Smooth muscle cell of bladder (primary cell): ENCODE measurements at places on chromosomes 11 and 22. TPM values are rescaled to one million over a fixed set of nuclear protein-coding genes. Genes with fewer than 3 reads are reported as not detected.

VWA5A gene
- 7.6 and 12.7 TPM in 2 replicates for total RNA-seq

MIOX gene
- total RNA-seq: not detected in 2 replicates

SSTR3 gene
- total RNA-seq: under 0.01 and 0.09 TPM in 2 replicates

DENND6B gene
- 1.6 and 2.1 TPM in 2 replicates for total RNA-seq

FBLN1 gene
- total RNA-seq: 118 and 184 TPM in 2 replicates

MS4A4E gene
- total RNA-seq: not detected in 2 replicates

TSPAN32 gene
- under 0.01 TPM in 2 replicates for total RNA-seq

THRSP gene
- not detected in 2 replicates for total RNA-seq

MIAT gene
- 0.85 and 0.92 TPM in 2 replicates for total RNA-seq

OR8D4 gene
- not detected in 2 replicates for total RNA-seq

ACTN3 gene
- total RNA-seq: 0.14 and 0.18 TPM in 2 replicates

CCDC81 gene
- 0.55 and 0.85 TPM in 2 replicates for total RNA-seq

OR51B6 gene
- total RNA-seq: not detected in 2 replicates

TNNT3 gene
- total RNA-seq: 0.37 TPM in 1 of 2 replicates, not detected in the other

TMPRSS13 gene
- not detected in 2 replicates for total RNA-seq

PANX2 gene
- total RNA-seq: 0.85 and 1.0 TPM in 2 replicates

RGL4 gene
- not detected in 2 replicates for total RNA-seq

PLEKHA7 gene
- total RNA-seq: under 0.01 and 0.18 TPM in 2 replicates

INSC gene
- total RNA-seq: under 0.01 TPM in 1 of 2 replicates, not detected in the other

SLC22A9 gene
- not detected in 2 replicates for total RNA-seq

TSSK2 gene
- total RNA-seq: not detected in 2 replicates

FXYD6 gene
- 0.37 TPM in 1 of 2 replicates, not detected in the other for total RNA-seq

ZP1 gene
- 0.55 and 1.00 TPM in 2 replicates for total RNA-seq

APOA1 gene
- total RNA-seq: 1.4 TPM in 1 of 2 replicates, not detected in the other

CCDC116 gene
- 0.14 and 0.18 TPM in 2 replicates for total RNA-seq

PAX6 gene
- under 0.01 TPM in 1 of 2 replicates, not detected in the other for total RNA-seq

CRACR2B gene
- total RNA-seq: 0.14 and 0.65 TPM in 2 replicates

KCNK4 gene
- total RNA-seq: not detected in 2 replicates

RBMXL2 gene
- not detected in 2 replicates for total RNA-seq

ACR gene
- not detected in 2 replicates for total RNA-seq

CTSW gene
- total RNA-seq: not detected in 2 replicates

OR2AG1 gene
- not detected in 2 replicates for total RNA-seq

LRRC74B gene
- not detected in 2 replicates for total RNA-seq

LGR4 gene
- total RNA-seq: 8.1 and 8.7 TPM in 2 replicates

PRG3 gene
- total RNA-seq: not detected in 2 replicates

GAL3ST1 gene
- 0.18 and 0.43 TPM in 2 replicates for total RNA-seq

TNNI2 gene
- not detected in 2 replicates for total RNA-seq

FRMD8 gene
- total RNA-seq: 15.8 and 27.3 TPM in 2 replicates

PIH1D2 gene
- total RNA-seq: 1.5 and 1.6 TPM in 2 replicates

UPK3A gene
- total RNA-seq: not detected in 2 replicates

E2F8 gene
- total RNA-seq: not detected in 2 replicates

TSPAN18 gene
- total RNA-seq: 0.28 TPM in 1 of 2 replicates, not detected in the other

ADM2 gene
- 1.4 and 2.4 TPM in 2 replicates for total RNA-seq
